Fibroblast of mammary gland (primary cell): ENCODE measurements at places on chromosomes 16 and 17.
A peak's percentile ranks its signal among the peaks of the same experiment; 100 is the strongest.

DNA sequence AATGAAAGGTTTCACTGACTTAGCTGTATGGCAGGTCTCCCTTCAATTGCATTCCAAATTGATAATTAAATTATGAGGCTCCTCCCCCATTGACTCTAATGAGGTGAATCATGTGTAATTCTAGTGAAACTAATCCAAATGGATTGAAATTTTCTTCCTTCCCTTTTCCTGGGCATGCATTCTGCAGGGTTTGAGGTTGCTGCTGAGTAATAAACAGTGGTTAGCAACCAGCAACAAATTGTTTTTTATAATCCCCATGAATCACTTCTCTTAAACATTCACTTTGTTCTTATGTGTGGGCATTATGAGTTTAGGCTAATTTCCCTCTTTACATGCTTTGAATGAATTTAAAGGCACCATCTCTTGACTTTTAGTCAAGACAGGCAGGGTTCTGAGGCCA is 43.4 kb downstream of the MYOCD start:
- peak; percentile 41 for DNase-seq

- DNase-seq: no peak
Measured at GRCh38 chr16:54335230-54335629, 48.6 kb upstream of the IRX3 start.

DNA sequence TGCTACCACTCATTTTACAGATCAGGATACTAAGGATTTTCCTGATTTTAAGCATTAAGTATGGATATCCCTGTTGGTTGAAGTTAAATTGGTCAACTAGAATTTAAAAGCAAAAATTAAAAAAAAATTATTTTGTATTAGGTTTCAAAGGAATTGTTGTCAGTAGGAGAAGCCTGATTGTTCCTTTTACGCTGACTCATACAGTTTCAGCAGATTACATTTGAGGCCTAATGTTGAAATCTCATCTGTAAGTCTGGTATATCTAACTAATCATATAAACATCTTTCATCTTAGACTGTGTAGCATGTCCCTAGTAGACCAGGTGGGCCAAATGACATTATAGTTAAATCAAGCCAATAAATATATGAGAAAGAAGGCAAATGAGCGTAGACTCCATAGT is 83.5 kb downstream of the FTO start:
- DNase-seq: no peak

DNA sequence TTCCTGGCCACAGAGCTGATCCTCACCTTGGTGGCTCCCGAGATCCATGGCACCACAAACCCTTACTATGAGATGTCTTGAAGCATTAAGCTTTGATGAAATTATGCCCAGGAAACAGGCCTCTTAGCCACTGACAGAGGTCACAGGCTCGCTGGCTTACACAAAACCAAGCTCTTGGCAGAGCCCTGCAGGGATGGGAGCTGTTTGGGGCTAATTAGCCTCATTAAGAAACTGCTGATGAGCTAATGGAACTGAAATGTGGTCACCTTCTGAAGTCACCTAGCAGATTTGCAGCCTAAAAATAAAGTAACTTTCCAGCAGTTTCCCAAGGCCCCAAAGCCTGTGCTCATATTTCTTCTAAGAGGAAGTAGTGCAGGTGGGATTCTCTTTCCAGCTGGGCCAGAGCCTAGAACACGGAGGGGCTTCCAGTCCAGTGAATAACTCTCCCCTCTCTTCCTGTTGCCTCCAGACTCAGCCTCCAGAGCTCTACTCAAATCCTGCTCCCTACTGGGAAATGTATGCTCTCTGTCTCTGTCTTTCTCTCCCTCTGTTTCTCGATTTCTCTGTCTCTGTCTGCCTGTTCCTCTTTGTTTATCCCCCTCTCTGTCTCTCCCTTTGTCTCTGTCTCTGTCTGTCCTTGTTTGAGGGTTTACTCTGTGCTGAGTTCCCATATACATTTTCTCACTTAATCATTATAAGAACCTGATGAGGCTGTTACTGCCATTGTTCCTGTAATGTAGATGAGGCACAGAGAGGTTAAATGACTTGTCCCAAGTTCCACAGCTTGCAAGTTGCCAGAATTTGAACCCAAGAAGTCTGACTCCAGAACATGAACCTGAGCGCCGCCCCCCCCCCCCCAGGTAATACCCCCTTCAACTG is 338.9 kb downstream of the CA10 start:
- no peak for DNase-seq

DNA sequence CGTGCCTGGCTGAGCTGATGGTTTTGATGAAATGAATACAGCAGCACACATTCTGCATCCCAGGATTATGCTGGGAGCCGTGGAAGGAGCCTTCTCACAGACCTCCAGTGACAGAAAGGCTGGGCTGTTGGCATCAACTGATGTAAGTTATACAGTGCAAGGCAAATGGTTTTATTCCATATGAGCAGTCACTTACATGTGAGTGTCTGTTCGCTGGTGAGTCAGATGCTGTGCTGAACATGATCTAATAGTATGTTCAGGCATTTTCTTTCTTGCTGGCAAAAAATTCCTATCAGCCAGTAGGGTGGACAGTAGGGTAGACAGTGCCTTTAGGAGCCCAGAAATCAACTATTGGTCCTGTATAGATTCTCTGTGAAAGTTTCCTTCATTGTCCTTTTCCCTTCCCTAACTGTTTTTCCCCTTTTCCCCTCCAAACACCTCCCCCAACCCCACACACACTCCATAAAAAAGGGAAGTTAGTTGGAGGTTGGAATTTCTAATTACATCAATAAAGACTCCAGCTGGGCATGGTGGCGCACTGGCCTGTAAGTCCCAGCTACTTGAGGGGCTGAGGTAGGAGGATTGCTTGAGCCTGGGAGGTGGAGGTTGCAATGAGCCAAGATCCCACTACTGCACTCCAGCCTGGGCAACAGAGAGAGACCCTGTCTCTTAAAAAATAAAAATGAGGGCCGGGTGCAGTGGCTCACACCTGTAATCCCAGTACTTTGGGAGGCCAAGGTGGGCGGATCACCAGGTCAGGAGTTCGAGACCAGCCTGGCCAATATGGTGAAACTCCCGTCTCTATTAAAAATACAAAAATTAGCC is 36.2 kb downstream of the LDHD start:
- DNase-seq: peak; percentile 69

GRCh38 chr16:65965628-65966027 is 400.9 kb upstream of the CDH5 start:
- DNase-seq: no peak

DNA sequence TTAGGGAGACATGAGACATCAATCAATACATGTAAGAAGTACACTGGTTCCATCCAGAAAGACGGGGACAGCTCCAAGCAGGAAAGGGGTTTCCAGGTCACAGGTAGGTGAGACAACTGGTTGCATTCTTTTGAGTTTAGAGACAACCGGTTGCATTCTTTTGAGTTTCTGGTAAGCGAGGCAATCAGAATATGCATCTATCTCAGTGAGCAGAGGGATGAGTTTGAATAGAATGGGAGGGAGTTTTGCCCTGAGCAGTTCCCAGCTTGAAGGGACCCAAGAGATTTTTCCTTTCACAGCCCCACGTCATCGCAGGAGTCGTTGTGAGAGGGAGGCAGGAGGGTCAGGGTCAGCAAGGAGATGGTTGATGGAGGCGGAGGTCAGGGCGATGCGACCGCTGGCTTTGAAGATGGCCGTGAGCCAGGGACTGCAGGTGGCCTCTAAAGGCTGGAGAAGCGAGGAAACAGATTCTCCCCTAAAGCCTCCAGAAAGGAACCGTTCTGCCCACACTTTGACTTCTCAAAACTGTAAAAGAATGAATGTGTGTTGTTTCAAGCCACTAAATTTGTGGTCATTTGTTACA is 36.5 kb downstream of the IRF8 start:
- no peak for DNase-seq

GRCh38 chr16:309476-309875 is 26.5 kb downstream of the PDIA2 start:
- DNase-seq: no peak

GRCh38 chr16:83458612-83459011 is 349.2 kb upstream of the HSBP1 start:
- DNase-seq: peak; percentile 51

GRCh38 chr16:68217506-68217905 is 18.4 kb downstream of the ESRP2 start:
- no peak for DNase-seq

DNA sequence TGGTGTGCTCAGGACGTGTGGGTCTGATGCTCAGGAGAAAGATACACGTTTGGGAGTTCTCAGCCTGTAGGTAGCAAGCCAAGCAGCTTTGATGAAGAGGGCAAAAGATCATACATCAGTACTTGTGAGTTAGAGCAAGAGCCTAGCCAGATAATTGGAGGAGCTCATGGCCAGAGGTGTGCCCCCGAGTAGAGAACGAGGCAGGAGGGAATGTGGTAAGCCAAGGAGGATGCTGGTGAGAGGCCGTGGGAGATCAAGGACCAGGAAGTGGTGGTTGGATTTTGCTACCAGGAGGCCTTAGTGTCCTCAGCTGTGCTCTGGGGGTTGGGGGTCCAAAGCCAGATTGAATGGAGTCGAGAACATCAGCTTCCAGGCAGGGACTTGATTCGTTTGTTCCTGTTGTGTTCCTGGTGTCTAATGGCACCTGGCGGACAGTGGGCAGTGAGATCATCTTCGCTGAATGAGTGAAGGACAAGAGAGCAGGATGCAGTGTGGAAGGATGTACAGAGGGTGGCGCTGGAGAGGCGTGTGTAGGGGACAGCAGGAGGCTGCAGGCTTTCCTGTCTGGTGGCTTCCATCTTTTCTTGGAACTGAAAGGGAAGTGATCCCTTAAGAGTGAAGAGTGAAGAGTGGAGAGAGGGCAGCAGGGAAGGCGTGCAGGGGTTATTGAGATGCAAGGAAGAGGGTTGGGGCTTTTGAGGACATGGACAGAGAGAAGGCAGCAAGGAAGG is 11.6 kb downstream of the FBXL19 start:
- DNase-seq: peak; percentile 64

- DNase-seq: no peak
Measured at GRCh38 chr17:38747463-38748148, 530 bp downstream of the PCGF2 start.

DNA sequence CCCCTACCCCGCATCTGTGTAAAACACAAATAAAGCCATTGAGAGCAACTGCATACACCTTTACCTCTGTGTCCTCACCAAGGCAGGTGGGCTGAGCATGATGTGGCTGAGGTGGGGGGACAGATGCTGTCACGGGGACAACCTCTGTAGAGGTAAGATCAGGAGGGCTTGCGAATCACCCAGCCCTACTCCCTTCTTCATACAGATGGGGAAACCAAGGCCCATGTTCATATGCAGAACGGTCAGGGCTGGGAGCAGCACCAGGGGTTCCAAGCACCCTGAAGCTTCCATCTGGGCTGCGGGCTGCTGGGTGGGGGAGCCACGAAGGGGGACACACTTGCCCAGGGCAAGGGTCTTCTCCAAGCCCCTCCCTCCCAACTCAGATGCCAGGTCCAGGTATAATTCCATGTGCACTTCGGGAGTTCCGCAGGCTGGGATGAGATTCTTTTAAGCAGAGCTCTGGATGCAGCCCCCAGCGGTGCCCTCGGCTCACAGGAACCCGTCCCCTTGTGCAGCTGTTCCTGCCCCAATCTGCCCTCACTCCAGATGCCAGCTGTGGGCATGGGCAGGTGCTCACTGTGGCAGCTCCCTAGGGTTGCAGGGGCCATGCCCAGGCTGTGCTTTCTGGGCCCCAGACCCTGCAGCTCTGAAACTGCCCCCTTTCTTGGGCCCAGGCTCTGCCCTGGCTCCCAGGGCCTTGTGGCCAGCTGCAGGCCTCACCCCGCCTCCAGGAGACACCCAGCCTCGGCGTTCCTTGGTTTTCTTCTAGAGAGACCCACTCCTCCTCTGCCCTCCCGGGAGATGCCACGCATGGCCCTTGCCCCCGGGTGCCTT is 9.6 kb downstream of the CTRB1 start:
- no peak for DNase-seq

GRCh38 chr16:14133907-14134306 is 62.8 kb downstream of the MRTFB start:
- no peak for DNase-seq

- DNase-seq: peak; percentile 67
Measured at GRCh38 chr17:7235693-7236665, 1.7 kb upstream of the DVL2 start.

GRCh38 chr17:49875685-49876084 is 27.8 kb upstream of the TAC4 start:
- no peak for DNase-seq

DNA sequence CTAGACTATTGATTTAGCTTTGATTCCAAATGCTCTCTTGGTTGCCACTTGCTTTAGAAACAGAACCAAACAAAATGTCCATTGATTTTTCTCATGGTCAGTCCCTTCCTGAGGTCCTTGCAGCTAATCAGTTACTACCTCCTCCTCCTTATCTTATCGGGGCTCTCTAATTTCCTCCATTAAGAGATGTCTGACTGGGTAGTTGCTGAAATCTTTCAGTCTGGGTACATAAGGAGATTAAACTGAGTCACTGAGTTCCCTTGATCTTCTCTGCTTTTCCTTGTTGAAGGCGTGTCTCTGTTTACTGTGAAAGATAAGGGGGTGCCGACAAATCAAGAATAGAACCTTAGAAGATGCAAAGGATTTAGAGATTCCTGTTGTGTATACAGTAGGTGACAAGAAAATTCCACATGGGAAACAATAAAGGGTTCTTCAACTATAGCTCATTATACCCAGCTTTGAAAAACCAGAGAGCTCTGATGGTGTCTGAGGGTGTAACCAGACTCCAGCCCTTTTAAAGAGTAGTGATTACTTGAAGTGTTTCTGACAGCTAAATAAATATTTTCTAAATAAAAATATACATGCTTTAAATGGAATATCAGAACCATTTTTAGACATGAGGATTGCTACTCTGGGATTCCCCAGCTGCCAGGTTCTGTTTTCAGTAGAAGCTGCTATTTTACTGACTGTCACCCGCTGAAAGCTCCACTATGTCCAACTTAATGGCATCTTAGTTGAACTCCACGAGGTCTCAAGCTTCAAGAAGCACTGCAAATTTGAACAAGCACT is 791.3 kb upstream of the SOX9 start:
- no peak for DNase-seq

DNA sequence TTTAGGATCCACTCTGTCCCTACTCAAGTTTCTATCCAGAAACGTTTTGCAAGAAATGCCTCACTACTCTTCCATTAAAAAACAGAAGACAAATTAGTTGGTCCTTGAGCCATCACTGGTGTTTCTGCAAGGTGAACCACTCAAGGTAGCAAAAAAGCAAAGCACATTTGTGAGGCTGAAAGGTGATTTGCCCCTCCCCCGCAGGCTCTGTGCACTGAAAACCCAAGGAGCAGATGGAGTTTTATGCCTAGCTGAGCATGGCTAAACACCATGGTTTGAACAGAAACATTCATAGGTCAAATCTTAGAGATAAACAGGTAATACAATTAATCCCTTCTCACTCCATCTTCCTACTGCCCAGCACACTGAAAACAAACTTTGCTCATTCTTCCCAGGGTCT is 538.2 kb upstream of the CDH5 start:
- DNase-seq: no peak
